ENCODE measurements at places on chromosomes 1 and 21.

DNA sequence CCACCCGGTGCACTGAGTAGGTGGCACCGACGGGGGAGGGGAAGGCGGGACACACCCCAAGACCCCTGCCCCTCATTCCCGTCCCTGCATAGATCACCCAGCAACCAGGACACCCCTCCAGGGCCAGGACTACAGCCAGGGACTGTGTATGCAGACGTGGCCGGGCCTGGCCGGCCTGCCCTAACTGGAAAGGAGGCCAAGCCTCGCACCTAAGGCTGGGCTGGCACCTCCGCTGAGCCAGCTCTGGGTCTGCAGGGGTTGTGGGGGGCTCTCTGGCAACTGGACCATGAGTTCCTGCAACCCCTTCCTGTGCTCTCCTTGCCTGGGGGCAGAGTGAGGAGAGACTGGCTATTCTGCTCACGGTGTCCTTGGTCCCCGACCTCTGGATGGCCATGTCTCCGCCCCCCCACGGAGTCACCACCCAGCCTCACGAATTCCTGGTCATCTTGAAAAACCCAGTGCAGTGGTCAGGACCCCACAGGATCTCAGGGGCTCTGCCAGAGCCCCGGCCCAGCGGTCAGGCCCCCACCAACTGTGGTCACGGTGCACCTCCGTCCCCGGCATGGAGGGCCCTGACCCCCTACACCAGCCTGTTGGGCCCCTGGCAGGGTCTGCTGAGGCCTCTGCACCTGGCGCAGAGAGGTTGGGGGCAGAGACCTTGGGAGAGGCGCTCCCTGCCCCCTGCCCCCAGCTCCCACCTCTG lies 1.1 kb upstream of the FNDC10 start:
- DNase-seq, result no peak

GRCh38 chr1:230215031-230215430 lies 148.0 kb downstream of the GALNT2 start:
- no peak for DNase-seq

GRCh38 chr1:1937549-1938275 lies 18.6 kb upstream of the TMEM52 start:
- no peak for DNase-seq

DNA sequence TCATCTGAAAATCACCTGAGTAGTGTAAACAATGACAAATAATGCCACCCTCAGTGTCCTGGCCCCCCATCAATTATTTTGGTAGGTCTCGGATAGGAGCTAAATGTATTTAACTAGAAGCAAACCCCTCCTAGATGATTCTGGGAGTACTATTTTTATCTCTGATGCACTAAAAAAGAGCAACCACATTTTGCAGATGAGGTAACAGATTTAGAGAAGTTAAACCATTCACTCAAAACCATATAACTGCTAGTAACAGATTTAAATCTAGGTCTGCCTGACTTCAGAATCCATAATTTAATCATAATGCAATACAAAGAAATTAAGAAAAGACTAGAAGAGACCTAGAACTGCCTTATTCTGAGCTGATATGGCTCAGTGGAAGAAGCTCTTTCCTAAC lies 17.3 kb upstream of the PTCH2 start:
- no peak for DNase-seq

GRCh38 chr1:240099329-240099728 lies 7.6 kb downstream of the FMN2 start:
- no peak for DNase-seq
